ENCODE measurements at places on chromosomes 16 and 17.

DNA sequence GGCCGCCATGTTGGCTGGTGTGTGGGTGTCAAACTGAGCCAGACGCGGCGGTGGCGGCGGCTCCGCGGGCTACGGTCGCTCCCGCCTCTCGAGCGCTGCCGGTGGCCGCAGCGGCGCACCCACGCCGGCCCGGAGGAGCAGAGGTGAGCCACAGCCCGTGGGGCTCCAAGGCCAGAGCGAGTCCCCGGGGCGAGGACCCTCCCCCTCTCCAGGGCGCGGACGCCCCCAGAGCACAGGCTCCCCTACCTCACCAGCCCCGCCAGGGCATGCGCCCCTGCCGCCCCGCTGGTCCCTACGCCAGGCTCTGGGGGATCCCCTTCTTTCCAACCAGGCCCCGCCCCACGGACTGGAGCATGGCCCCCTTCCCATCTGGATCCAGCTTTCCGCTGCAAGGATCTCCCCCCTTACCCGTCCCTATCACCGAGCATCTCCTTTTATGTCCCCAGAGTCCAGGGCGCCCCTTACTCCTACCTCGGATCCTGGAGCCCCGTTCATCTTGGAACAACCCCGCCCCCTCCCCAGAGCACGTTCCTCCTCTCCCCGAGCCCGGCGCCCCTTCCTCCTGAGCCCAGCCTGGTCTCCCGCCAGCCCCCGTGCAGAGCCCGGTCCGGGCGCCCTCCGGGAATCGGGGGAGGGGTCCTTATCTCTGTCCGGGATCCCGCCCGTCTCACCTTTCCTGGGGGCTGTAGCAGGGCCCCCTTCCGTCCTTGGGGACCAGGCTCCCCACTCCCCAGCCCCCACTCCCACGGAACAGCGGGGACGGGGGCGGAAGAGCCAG is 412 bp downstream of the EPN2 start:
- DNase-seq, result peak; percentile 46

- DNase-seq, result peak; percentile 82
These were observed 414 bp downstream of the DUSP14 start for GRCh38 chr17:37490022-37490587.

GRCh38 chr16:14070555-14070876 is 603 bp upstream of the MRTFB start:
- DNase-seq, result no peak

GRCh38 chr17:82959990-82960418 is 119.4 kb upstream of the METRNL start:
- DNase-seq, result no peak

GRCh38 chr17:43917016-43917347 is 9.6 kb upstream of the MPP2 start:
- DNase-seq, result no peak

GRCh38 chr16:815861-816260 is 15.3 kb upstream of the GNG13 start:
- DNase-seq, result no peak

GRCh38 chr17:830950-831349 is 48.8 kb downstream of the MRM3 start:
- DNase-seq, result no peak

DNA sequence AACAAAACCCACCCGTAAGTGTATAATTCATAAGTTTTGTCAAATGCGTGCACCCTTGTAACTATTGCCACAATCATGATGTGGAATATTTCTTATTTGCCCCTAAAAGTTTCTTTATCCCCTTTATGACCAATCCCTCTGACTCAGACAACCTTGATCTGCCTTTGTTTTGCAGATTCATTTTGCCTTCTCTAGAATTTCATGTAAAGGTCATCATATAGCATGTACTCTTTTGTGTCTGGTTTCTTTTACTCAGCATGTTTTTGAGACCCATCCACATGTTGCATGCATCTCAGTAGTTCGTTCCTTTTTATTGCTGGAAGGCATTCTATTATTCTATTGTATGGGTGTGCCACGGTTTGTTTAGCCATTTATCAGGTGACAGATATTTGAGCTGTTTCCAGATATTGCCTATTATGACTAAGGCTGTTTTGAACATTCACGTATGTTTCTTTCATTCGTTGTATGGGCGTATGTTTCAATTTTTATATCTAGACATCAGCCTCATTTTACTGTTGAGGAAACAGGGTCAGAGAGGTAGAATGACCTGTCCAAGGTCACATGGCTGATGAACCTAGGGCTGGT is 192.4 kb downstream of the RAB11FIP4 start:
- DNase-seq, result no peak

- DNase-seq, result no peak
These were observed 16.7 kb downstream of the ASGR2 start for GRCh38 chr17:7097940-7098339.

- no peak for DNase-seq
These were observed 358.1 kb downstream of the KCNJ2 start for GRCh38 chr17:70527364-70527888.

GRCh38 chr17:82320956-82321927 is 3.8 kb upstream of the CD7 start:
- peak; percentile 93 for DNase-seq

DNA sequence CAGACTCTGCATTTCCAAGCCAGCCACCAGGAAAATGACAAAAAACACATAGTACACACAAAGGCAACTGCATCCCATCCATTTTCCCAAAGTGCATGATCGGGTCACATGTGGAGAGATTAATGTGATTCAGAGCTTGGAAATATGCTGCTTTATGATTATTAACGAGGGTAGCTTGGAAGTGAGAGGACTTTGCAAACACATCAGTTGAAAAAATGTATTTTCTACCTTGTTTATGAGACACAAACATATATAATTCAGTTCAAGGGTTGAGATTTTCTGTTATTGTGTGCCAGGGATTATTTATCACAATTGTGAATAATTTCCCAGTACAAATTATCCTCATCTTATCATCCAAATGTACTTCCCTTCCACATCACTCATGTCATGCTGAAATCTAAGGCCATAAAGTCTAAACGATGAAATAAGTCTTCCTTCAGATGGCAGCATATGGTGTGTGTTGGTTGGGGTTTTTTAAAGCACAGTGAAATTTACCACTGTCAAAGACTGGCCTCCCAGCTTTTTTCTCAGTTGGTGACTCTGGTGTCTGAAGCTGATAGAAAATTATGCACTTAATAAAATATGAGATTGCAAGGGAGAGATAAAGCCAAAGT is 104.7 kb upstream of the ADAMTS18 start:
- no peak for DNase-seq

- no peak for DNase-seq
These were observed 806 bp downstream of the PERCC1 start for GRCh38 chr16:1431497-1432270.

- DNase-seq, result no peak
These were observed 4.1 kb upstream of the SPG7 start for GRCh38 chr16:89504091-89504490.

GRCh38 chr17:82120148-82120547 is 22.1 kb upstream of the FASN start:
- DNase-seq, result peak; percentile 68

DNA sequence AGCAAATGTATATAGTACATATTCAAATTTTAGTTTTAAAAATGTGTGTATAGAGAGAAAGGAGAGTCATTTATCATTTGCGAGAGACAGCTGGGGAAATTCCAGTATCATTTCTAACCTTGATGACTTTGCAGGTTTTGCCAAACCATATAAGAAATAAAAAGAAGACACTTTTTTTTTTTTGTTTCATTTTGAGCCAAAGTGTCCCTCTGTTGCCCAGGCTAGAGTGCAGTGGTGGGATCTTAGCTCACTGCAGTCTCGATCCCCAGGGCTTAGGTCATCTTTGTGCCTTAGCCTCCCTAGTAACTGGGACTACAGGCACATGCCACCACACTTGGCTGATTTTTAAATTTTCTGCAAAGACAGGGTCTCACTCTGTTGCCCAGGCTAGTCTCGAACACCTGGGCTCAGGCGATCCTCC is 38.4 kb upstream of the VWA3A start:
- peak; percentile 17 for DNase-seq

- no peak for DNase-seq
These were observed 769.3 kb downstream of the KCNJ18 start for GRCh38 chr17:22461460-22462145.

DNA sequence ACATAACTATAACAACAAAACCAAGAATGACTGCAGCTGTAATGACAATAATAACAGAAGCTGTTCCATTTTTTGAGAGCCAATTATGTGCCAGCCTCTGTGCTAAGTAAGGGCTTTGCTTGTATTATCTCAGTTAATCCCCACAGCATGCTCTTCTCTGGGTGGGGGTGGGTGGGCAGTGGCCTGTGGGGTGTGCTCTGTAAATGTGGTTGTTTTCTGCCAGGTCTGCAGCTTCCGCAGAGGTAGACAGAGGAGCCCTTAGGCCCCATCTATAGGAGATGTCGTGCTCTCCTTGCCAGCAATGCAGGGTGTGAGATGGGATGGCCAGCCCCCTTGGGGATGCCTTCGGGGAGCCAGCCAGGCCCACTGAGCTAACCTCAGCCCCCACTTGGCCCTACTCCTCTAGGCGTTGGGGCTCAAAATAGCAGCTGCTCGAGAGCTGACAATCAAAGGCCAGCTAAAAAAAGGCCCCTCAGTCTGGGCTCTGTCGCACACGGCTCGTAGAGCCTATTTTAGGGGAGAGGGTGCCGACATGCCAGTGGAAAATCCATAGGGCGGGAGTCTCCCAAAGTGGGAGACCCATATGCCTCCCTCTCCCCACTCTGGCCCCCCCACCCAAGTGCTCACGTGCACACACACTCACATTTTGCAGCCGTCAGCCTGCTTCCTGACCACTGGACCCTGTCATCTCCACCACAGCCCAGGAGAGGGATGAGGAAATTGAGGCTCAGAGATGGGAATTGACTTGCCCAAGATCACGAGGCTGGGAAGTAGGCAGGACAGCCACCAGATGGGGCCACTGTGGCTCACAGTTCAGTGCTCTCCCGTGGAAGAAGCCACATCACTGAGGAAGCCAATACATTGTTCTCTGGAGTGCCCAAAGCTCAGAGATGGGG is 15.8 kb downstream of the CDH16 start:
- no peak for DNase-seq

DNA sequence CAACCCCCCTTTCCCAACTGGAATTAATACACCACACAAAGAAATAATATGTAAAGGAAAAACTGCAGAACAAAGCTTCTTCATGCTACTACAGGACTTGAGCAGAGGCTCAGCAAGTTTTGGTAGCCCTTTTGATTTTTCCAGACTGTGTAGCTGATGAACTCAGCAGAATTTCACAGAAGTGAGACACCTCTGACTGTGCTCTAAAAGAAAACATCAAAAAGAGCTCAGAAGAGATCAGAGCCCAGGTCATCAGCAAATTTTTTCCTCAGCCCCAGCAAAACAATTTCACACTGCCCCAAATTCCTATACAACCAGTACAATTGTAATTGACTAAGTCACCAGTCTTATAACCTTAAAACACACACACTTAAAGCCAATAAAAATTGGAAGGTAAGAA is 38.0 kb downstream of the TTC19 start:
- no peak for DNase-seq

DNA sequence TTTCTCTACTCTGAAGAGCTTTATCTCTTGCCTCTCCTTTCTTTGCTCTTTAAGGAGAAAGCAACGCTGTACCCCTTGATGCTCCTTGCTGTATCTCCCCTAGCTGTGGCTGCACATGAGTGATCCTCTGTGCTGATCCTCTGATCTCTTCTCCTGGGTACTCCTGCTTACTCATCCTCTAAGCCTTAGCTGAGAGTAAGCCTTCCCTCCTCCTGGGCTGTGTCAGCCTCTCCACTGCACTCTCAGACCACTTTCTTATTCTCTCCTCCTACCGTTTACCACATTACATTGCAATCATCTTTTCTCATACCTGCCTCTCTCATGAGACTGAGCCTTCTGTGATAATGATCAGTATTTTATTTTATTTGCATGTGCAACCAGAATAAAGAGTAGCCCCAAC is 25.1 kb downstream of the SOX9 start:
- no peak for DNase-seq

GRCh38 chr16:12341966-12342365 is 365.4 kb downstream of the SNX29 start:
- DNase-seq, result no peak

- DNase-seq, result no peak
These were observed 158.6 kb upstream of the CDH8 start for GRCh38 chr16:62194828-62195227.

DNA sequence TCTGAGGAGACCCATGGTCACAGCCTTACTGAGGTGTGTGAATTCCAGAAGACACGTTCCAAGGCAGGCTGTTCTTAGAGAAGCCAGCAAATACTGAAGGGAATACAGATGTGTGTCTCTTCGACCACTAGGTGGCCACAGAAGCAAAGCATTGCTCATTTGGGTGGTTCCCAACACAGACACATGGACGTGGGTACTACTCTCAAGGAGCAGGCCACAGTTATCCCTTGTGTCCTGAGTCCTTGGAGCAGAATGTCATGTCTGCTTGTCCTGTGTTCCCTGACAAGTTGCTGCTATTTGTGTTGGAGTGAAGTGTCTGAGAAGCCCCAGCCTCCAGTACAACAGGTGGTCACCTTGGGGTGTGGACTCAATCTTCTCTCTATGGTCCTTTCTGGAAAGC is 30.3 kb downstream of the HMOX2 start:
- peak; percentile 79 for DNase-seq

DNA sequence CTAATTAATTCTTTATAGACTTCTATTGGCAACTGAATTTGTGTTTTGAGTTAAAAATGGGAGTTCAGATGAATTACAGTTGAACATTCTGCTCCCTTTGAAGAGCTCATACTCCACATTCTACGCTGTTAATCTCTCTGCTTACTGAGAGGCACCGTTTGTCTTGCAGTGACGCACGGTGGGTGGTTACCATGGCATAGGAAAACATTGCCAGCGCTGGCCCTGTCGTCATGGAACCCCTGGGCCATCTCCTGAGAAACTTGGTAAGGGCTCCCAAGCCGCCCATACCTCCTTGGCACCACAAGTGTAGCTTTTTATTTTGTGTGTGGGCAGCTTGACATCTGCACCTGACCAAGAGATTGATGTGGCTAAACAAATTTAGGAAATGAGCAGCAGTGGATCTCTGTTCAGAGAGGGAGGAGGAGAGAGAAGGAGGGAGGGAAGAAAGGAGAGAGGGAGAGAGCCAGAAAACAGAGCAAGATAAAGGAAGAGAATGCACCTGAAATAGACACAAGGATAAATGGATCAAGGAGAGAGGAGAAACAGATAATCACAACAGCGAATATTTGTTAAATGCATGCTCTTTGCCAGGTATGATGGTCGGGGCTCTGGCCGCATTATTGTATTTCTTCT is 398.5 kb downstream of the HAPSTR1 start:
- no peak for DNase-seq

Measured in activated naive CD4-positive, alpha-beta T cell treated with anti-CD3 and anti-CD28 coated beads for 36 hours (primary cell).